IMR-90 (cell line): ENCODE measurements at places on chromosomes 5 and 9. TPM values are rescaled to one million over a fixed set of nuclear protein-coding genes. Genes with fewer than 3 reads are reported as not detected.

Gene SLC6A7
- not detected in 2 replicates for polyA plus RNA-seq

Gene FOXD4L4
- polyA plus RNA-seq: not detected in 2 replicates

Gene LHX2
- not detected in 2 replicates for polyA plus RNA-seq

Gene TRIP13
- 16.3 and 17.1 TPM in 2 replicates for polyA plus RNA-seq

Gene SLC34A3
- polyA plus RNA-seq: not detected in 2 replicates

Gene SHOC1
- polyA plus RNA-seq: 0.03 TPM in 1 of 2 replicates, not detected in the other

Gene STC2
- 157 and 270 TPM in 2 replicates for polyA plus RNA-seq

Gene SNX18
- polyA plus RNA-seq: 31.2 and 40.1 TPM in 2 replicates

Gene DMRT3
- not detected in 2 replicates for polyA plus RNA-seq

Gene DDX4
- polyA plus RNA-seq: not detected in 2 replicates

Gene OSMR
- polyA plus RNA-seq: 39.6 and 48.7 TPM in 2 replicates

Gene LCP2
- not detected in 2 replicates for polyA plus RNA-seq

Gene GFPT2
- polyA plus RNA-seq: 17.7 and 20.3 TPM in 2 replicates

Gene NTRK2
- 0.02 TPM in 1 of 2 replicates, not detected in the other for polyA plus RNA-seq

Gene KCTD16
- 0.40 and 0.43 TPM in 2 replicates for polyA plus RNA-seq

Gene FBXL17
- polyA plus RNA-seq: 3.2 and 3.9 TPM in 2 replicates

Gene SPATA6L
- 0.60 and 0.84 TPM in 2 replicates for polyA plus RNA-seq

Gene C8G
- polyA plus RNA-seq: 0.37 and 0.80 TPM in 2 replicates

Gene DPYSL3
- polyA plus RNA-seq: 60.9 and 66.4 TPM in 2 replicates

Gene TEX48
- not detected in 2 replicates for polyA plus RNA-seq

Gene ANKRD31
- polyA plus RNA-seq: 0.02 TPM in 1 of 2 replicates, not detected in the other

Gene KLF9
- polyA plus RNA-seq: 4.1 and 4.3 TPM in 2 replicates

Gene GABRA6
- polyA plus RNA-seq: not detected in 2 replicates

Gene FBXW5
- polyA plus RNA-seq: 80.2 and 95.4 TPM in 2 replicates

Gene CCNJL
- polyA plus RNA-seq: 3.8 and 5.3 TPM in 2 replicates

Gene C9orf43
- polyA plus RNA-seq: 0.24 and 0.46 TPM in 2 replicates

Gene OCLN
- 0.82 and 0.99 TPM in 2 replicates for polyA plus RNA-seq

Gene SLC6A19
- not detected in 2 replicates for polyA plus RNA-seq

Gene TERT
- polyA plus RNA-seq: not detected in 2 replicates

Gene SLC6A3
- polyA plus RNA-seq: not detected in 2 replicates

Gene SPATA31E1
- 0.03 and 0.04 TPM in 2 replicates for polyA plus RNA-seq

Gene KCNV2
- polyA plus RNA-seq: not detected in 2 replicates

Gene SMC5
- polyA plus RNA-seq: 10.4 and 13.3 TPM in 2 replicates

Gene LCN1
- not detected in 2 replicates for polyA plus RNA-seq

Gene CLIC3
- 1.7 and 2.1 TPM in 2 replicates for polyA plus RNA-seq

Gene CEL
- polyA plus RNA-seq: 0.67 and 0.75 TPM in 2 replicates

Gene ZBED3
- polyA plus RNA-seq: 2.2 and 2.5 TPM in 2 replicates
